ENCODE measurements at places on chromosomes 11 and 22. TPM values are rescaled to one million over a fixed set of nuclear protein-coding genes. Genes with fewer than 3 reads are reported as not detected.
A peak's percentile ranks its signal among the peaks of the same experiment; 100 is the strongest.

CNTF gene
- 5.2 TPM for total RNA-seq

SCO2 gene
- 3.6 TPM for total RNA-seq

RAG2 gene
- total RNA-seq = not detected

SMTNL1 gene
- total RNA-seq = not detected

DGCR6L gene
- total RNA-seq = 35.0 TPM

BIK gene
- 37.9 TPM for total RNA-seq

OR52E8 gene
- not detected for total RNA-seq

DNA sequence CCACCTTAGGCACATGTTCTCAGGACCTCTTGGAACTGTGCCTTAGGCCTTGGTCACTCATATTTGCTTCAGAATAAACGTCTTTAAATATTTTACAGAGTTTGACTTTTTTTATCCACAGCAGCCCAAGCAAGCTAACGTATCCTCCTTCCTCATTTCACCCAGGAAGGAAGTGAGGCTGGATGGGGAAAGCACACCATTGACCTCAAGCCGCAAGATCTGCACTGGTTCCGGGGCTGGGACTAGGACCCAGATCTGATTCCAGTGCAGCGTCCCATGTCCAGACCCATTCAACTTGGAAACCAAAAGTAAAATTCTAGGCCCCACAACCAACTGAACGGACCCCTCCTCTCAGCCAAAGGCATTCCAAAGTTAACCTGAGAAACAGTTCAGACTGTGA is 2.4 kb upstream of the LGALS12 start:
- H3K36me3 ChIP-seq = peaks cover 4% of the 10 kb centered on the region
- no peak for DNase-seq
- no peaks in the 10 kb centered on the region for H3K27me3 ChIP-seq

- H3K27me3 ChIP-seq = no peaks in the 10 kb centered on the region
- DNase-seq = no peak
Measured at GRCh38 chr11:29024386-29024785, 916.2 kb downstream of the METTL15 start.

GRCh38 chr22:48756146-48757111 is 1071.2 kb downstream of the BRD1 start:
- H3K36me3 ChIP-seq = no peaks in the 10 kb centered on the region
- no peak for DNase-seq
- no peaks in the 10 kb centered on the region for H3K4me1 ChIP-seq
- no peak overlapping the region for H3K27ac ChIP-seq
- H3K27me3 ChIP-seq = no peaks in the 10 kb centered on the region

GRCh38 chr11:32435152-32435480 is 223 bp downstream of the WT1 start:
- peaks cover 44% of the 10 kb centered on the region for H3K27me3 ChIP-seq
- DNase-seq = no peak
- peak overlapping the region; percentile 50 for H3K4me3 ChIP-seq
- H3K4me1 ChIP-seq = no peaks in the 10 kb centered on the region
- no peaks in the 10 kb centered on the region for H3K36me3 ChIP-seq

DNA sequence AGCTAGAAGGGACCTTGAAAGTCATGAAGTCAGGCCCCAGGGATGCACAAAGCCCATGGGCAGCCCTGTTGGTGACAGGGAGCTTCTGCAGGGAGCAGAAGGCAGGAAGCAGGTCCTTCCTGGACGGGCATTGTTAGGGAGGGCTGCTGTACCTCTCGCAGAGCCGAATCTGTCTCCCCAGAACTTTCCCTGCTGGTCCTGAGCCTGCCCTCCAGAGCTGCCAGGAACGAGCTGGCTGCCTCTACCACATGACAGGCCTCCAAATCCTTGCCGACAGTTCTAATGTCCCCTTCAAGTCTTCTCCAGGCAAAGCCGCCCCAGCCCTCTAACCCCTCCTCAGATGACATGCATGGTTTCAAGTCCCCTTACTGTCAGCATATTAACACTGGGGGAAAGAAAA is 20.1 kb downstream of the SYT7 start:
- H3K4me3 ChIP-seq = no peak overlapping the region
- no peak overlapping the region for H3K27ac ChIP-seq
- DNase-seq = no peak
- peaks cover 97% of the 10 kb centered on the region for H3K27me3 ChIP-seq

DNA sequence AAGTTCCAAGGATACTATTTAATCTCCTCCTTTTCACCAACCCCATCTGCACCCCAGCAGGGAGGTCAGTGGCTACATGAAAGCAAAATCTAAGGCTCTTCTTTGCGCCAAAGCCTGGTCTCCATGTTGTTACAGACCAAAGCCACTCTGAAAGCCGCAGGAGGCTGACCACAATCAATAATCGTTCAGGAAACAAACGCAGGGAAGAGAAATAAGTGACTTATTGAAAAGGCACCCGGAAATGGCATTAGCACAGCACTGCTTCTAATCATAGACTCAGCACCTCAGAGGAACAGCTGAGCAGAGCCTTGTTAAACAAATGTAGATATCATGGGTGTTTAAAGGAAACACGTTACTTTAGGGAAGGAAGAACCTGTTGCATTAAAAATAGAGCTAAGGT is 183.9 kb downstream of the KIRREL3 start:
- peaks cover 23% of the 10 kb centered on the region for H3K4me1 ChIP-seq
- H3K27ac ChIP-seq = peak overlapping the region; percentile 94
- H3K36me3 ChIP-seq = peaks cover 8% of the 10 kb centered on the region
- no peaks in the 10 kb centered on the region for H3K27me3 ChIP-seq
- peak; percentile 58 for DNase-seq

GRCh38 chr22:42022162-42022847 is 23.7 kb downstream of the WBP2NL start:
- H3K36me3 ChIP-seq = no peaks in the 10 kb centered on the region
- peaks cover 8% of the 10 kb centered on the region for H3K4me1 ChIP-seq
- H3K4me3 ChIP-seq = no peak overlapping the region
- peaks cover 5% of the 10 kb centered on the region for H3K27me3 ChIP-seq
